Activated CD4-positive, alpha-beta T cell treated with anti-CD3 and anti-CD28 coated beads for 24 hours (primary cell): ENCODE measurements at places on chromosomes 3 and 15.

- DNase-seq = no peak
These were observed 159.2 kb downstream of the THSD4 start for GRCh38 chr15:71274448-71274798.

DNA sequence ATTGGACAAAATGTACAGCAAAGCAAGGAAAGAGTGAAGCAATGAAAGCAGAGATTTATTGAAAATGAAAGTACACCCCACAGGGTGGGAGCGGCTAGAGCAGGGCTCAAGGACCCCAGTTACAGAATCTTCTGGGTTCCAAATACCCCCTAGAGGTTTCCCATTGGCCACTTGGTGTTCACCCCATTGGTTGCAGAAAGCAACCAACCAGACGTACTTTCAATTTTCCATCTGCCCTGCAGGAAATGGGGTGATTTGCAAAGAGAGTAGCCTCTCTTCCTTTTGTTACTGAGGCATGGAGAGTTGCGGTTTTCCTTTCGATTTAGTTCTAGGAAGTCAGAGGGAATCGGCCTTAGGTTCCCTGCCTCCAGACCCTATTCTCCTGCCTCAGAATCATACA is 2.4 kb downstream of the PML start:
- DNase-seq = no peak

DNA sequence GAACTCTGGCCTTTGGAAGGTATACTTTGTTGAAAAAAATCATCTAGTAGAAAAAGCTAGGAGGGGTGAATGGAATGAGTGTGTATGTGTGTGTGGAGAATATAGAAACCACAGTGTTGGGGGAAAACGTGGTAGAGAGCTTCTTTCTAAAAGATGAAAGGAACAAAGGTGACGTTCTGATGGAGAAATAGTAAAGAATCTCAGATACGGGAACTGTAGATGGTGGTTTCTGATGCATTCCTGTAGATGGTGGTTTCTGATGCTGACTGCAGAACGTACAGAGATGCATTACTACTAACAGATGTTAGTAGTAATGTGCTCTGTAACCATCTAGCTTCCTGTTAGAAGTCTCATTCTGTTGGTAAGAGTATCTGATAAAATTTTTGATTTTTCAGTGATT is 60.2 kb downstream of the VPS8 start:
- no peak for DNase-seq

DNA sequence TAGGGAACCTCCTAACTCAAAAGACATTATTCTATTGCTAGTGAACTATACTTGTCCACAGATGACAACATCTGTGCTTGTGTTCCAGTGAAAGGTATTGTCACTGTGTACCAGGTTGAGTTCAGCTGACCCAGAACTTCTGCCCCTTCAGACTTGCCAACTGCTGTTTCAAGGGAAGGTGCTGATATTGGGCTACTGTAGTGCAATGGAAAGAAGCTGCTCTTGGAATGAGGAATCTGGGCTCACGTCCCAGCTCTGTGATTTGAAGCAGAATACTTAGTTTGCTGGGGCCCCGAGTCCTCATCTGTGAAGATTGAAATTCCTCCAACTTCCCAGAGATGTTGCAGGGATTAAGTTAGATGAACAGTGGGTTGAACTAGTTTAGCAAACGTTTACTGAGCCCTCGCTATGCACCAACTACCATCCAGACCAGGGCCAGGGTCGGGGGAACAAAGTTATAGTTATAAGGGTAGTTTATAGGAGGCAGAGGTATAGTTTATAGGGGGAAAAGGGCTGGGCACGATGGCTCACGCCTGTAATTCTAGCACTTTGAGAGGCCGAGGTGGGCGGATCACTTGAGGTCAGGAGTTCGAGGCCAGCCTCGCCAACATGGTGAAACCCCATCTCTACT is 15.9 kb upstream of the UMPS start:
- no peak for DNase-seq

DNA sequence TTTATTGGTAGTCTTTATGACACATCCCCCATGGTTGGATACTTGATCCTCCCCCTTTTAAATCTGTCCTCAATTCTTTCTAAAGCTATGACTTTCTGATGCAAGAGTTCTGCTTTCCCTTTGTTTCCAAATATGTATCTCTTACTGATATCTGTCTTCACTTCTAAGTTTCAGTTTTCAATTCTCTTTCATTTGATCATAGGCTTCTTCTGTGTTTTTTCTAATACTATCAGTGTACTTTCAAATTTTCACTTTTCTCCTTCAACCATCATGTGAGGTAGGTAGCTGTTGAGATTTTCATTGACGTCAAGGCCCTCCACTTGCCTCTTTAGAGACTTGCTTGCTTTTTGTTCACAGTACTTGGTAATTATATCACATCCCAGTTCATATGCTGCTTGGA is 436.5 kb downstream of the CNTN4 start:
- no peak for DNase-seq
